ENCODE measurements at places on chromosomes 12 and 14. TPM values are rescaled to one million over a fixed set of nuclear protein-coding genes. Genes with fewer than 3 reads are reported as not detected.
A peak's percentile ranks its signal among the peaks of the same experiment; 100 is the strongest.

- no peak overlapping the region for H3K27ac ChIP-seq
- peaks cover 18% of the 10 kb centered on the region for H3K4me1 ChIP-seq
- no peaks in the 10 kb centered on the region for H3K27me3 ChIP-seq
- H3K36me3 ChIP-seq: no peaks in the 10 kb centered on the region
- DNase-seq: no peak
Measured at GRCh38 chr14:99769799-99770198, 23.4 kb upstream of the EML1 start.

DNA sequence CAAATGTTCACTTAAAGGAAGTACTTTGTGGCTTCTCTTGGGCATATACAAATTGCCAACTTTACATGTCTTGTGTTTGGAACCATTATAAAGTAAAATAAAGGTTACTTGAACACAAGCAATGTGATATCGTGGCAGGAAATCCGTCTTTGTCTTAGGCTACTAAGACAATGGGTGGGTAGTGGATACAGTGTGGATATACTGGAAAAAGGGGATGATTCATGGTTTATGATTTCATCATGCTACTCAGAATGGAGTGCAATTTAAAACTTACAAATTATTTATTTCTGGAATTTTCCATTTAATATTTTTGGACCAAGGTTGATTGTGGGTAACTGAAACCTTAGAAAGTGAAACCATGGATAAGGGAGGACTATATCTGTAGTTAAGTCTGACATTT is 48.4 kb downstream of the MYRFL start:
- no peaks in the 10 kb centered on the region for H3K4me1 ChIP-seq
- no peak overlapping the region for H3K27ac ChIP-seq
- no peaks in the 10 kb centered on the region for H3K27me3 ChIP-seq
- peak; percentile 30 for DNase-seq
- no peak overlapping the region for H3K4me3 ChIP-seq

- H3K36me3 ChIP-seq: no peaks in the 10 kb centered on the region
- peak; percentile 23 for DNase-seq
- peaks cover 34% of the 10 kb centered on the region for H3K4me1 ChIP-seq
- peak within 1 kb of the TSS; percentile 65 for H3K4me3 ChIP-seq
Measured at GRCh38 chr12:5432011-5432400, at the start of gene NTF3. NTF3 (plus strand) TSS chr12:5432108; CDS start chr12:5432325, 217 bp downstream.

DNA sequence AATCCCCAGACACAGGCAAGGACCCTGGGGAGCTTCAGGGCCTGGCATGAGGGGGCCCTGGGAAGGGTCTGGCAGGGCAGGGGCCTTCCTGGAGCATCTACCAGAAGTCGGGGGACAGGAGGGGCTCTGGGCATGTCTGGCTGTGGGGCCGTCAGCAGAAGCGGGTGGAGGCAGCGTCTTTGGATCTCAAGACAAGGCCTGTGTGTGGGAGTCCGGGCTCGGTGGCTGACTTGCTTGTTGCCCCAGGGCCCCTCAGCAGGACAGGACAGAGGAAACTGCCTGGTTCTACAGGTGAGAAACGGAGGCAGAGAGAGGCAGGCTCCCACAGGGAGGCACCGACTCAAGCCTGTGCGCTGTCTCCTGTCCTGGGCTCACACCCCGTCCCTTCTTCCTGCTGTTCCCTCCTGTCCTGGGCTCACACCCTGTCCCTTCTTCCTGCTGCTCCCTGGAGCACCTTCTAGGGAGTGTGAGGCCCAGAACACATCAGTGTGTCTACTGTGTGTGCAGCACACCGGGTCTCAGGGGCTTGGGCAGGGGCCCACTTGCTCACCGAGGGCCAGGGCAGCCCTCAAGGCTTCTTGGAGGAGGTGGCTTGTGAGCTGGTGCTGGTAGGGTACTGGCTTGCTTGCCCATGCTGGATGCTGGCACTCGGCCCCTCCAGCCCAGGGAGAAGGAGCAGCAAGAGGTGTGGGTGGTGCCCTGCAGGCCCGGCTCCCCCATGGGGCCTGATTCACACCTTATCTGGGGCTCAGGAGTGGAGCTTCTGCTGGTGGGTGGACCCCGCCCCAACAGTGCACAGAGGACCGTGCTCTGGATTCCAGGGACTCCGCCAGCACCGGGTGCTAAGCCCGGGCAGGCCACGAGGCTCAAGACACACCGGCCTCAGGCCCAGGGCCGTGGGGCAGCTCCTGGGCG is 14.9 kb downstream of the ASPG start:
- no peak for DNase-seq
- H3K27me3 ChIP-seq: no peaks in the 10 kb centered on the region
- H3K36me3 ChIP-seq: no peaks in the 10 kb centered on the region
- no peaks in the 10 kb centered on the region for H3K4me1 ChIP-seq

DNA sequence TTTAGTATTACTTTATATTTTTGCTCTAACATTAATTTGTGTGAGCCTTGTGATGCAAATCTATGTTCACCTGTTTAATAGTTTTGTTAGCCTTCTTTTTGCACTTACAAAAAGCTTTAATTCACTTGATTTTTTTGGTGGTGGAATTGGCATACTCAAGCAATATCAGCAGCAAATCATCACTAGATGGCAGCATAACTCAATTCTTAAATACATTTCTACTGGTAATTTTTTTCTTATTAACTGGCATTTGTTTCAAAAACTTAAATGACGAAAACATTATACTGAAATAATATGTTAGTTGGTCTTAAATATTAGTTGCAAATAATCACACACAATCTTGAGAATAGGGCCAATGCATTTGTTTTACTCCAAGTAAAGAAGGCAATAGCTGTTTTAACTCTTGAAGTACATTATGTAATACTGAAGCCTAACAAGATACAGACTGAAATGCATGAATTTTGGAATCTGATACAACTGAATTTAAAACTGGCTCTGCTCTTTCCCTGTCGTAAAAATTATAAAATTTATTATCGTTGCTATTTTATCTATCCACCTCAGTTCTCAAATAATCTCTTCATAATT is 151.5 kb downstream of the ATXN7L3B start:
- H3K4me1 ChIP-seq: no peaks in the 10 kb centered on the region
- no peak overlapping the region for H3K4me3 ChIP-seq
- H3K27me3 ChIP-seq: no peaks in the 10 kb centered on the region
- no peaks in the 10 kb centered on the region for H3K36me3 ChIP-seq
- DNase-seq: peak; percentile 38

DNA sequence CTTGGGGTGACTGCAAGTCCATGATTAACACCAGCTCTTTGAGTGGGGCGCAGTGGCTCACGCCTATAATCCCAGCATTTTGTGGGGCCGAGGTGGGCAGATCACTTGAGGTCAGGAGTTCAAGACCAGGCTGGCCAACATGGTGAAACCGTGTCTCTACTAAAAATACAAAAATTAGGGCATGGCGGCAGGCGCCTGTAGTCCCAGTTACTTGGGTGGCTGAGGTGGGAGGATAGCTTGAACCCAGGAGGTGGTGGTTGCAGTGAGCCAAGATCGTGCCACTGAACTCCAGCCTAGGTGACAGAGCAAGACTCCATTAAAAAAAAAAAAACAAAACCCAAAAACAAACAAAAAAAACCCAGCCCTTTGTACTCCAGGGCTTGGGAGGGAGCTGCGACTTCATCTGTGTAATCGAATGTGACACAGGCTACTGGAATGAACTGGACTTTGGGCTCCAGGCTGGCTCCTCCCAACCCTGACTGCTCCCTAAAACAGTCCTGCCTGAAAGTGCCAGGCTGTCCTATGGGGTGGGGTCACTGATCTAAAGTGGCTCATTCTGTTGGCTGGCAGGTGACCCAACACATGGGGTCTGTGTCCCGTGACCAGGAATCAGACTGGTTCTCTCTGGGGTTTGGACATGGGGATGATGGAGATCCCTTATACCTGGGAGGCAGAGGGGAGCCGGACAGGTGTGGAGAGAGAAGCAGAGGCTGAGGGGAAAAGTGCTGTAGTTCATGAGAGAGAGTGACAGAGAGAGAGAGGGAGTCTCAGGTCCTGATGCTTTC is 9.3 kb upstream of the C12orf43 start:
- no peak overlapping the region for H3K4me3 ChIP-seq
- no peak for DNase-seq
- no peaks in the 10 kb centered on the region for H3K36me3 ChIP-seq
- H3K27ac ChIP-seq: no peak overlapping the region
- H3K4me1 ChIP-seq: no peaks in the 10 kb centered on the region

DNA sequence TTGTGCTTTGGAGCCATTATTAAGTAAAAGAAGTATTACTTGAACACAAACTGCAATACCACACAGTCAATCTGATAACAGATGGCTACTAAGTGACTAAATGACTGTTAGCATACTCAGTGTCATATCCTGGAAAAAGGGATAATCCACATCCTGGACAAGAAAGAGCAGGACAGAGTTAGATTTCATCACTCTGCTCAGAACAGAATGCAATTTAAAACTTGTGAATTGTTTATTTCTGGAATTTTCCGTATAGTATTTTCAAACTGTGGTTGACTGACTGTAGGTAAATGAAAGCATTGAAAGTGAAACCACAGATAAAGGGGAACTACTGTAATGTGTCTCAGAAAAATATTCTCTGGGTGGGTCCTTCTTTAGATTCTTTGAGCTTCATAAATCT is 458.8 kb downstream of the TMEM117 start:
- no peaks in the 10 kb centered on the region for H3K27me3 ChIP-seq
- no peak for DNase-seq
- no peak overlapping the region for H3K27ac ChIP-seq
- H3K4me1 ChIP-seq: no peaks in the 10 kb centered on the region
- H3K4me3 ChIP-seq: no peak overlapping the region
- H3K36me3 ChIP-seq: no peaks in the 10 kb centered on the region

DNA sequence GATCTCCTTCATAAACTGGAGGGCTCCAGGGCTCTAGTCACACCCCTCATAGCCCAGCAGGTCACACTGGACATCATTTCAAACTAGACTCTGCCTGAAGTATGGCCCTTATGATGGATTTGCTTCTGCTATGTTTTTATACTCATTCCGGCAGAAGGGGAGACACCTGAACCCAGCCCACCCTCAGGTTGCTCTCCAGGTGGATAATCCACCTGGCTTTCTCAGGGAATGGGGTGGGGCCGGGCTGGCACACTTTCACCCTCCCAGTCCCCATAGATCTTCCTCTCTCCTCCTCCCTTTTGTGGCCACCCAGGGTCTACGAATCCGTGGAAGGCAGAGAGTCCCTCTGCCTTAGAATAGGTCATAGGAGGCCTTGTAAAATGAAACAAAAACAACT is 9.8 kb upstream of the KRT73 start:
- H3K27me3 ChIP-seq: peaks cover 23% of the 10 kb centered on the region
- H3K4me3 ChIP-seq: no peak overlapping the region
- no peaks in the 10 kb centered on the region for H3K4me1 ChIP-seq
- no peaks in the 10 kb centered on the region for H3K36me3 ChIP-seq
- H3K27ac ChIP-seq: no peak overlapping the region

- H3K4me3 ChIP-seq: no peak overlapping the region
- H3K36me3 ChIP-seq: no peaks in the 10 kb centered on the region
- no peaks in the 10 kb centered on the region for H3K27me3 ChIP-seq
- H3K27ac ChIP-seq: no peak overlapping the region
- no peaks in the 10 kb centered on the region for H3K4me1 ChIP-seq
Measured at GRCh38 chr12:100481021-100481420, 7.4 kb downstream of the NR1H4 start.

DNA sequence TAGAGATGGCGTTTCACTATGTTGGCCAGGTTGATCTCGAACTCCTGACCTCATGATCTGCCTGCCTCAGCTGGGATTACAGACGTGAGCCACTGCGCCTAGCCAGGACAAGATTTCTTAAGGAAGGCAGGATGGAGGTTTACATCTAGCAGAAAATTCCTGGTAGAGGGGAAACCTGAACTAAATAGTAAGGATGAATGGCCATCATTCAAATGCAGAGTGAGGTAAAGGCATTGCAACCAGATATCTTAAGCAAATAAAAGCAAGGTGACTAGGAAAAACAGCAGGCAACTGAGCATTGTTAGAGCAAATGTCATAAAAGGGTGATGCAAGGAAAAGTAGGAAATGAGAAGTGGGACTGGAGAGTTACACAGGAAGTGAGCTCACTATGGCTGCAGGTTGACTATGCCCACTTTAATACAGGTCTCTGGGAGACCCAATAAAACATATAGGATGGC is 133.0 kb downstream of the SOX5 start:
- H3K4me1 ChIP-seq: no peaks in the 10 kb centered on the region
- H3K27me3 ChIP-seq: no peaks in the 10 kb centered on the region
- DNase-seq: no peak
- H3K4me3 ChIP-seq: no peak overlapping the region

- DNase-seq: no peak
- H3K27me3 ChIP-seq: no peaks in the 10 kb centered on the region
- peaks cover 6% of the 10 kb centered on the region for H3K36me3 ChIP-seq
Measured at GRCh38 chr14:75441728-75442127, 13.9 kb downstream of the JDP2 start.

GRCh38 chr12:113659015-113659414 is 187.3 kb upstream of the LHX5 start:
- H3K4me3 ChIP-seq: no peak overlapping the region
- H3K36me3 ChIP-seq: no peaks in the 10 kb centered on the region
- H3K27me3 ChIP-seq: peaks cover 5% of the 10 kb centered on the region
- no peak overlapping the region for H3K27ac ChIP-seq
- no peak for DNase-seq

DNA sequence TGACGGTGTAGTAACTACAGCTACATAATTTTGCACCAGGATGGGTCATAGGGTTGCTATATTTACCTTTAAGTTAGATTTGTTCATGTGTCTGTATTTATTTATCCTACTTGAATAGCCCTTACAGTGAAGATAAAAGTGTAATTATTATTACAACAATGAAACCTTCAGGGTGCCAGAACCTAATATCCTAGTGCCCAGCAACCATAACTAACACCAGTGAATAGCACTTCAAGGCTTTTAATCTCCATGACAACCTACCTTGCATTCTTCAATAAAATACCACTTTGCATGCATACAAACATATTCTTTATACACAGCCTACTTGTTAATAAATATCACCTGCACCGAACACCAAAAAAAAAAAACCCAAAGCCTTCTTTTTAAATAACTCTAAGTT is 58.7 kb upstream of the G2E3 start:
- DNase-seq: no peak
- H3K27ac ChIP-seq: no peak overlapping the region
- H3K27me3 ChIP-seq: no peaks in the 10 kb centered on the region
- H3K36me3 ChIP-seq: no peaks in the 10 kb centered on the region

GRCh38 chr12:112314981-112315380 is 67.2 kb downstream of the HECTD4 start:
- no peak overlapping the region for H3K4me3 ChIP-seq
- no peak overlapping the region for H3K27ac ChIP-seq
- no peaks in the 10 kb centered on the region for H3K27me3 ChIP-seq
- no peaks in the 10 kb centered on the region for H3K36me3 ChIP-seq

- no peaks in the 10 kb centered on the region for H3K27me3 ChIP-seq
- H3K4me1 ChIP-seq: no peaks in the 10 kb centered on the region
- H3K36me3 ChIP-seq: no peaks in the 10 kb centered on the region
- no peak overlapping the region for H3K4me3 ChIP-seq
- DNase-seq: peak; percentile 21
- no peak overlapping the region for H3K27ac ChIP-seq
Measured at GRCh38 chr12:120276734-120277133, 11.2 kb upstream of the PXN start.

Gene STXBP6
- total RNA-seq: 27.1 TPM

Gene BIN2
- total RNA-seq: not detected

Gene A2ML1
- total RNA-seq: not detected

Gene PIWIL1
- not detected for total RNA-seq

Gene IFNG-AS1
- total RNA-seq: not detected

Gene AMDHD1
- total RNA-seq: 0.52 TPM

Gene VWF
- 0.23 TPM for total RNA-seq

Gene AICDA
- not detected for total RNA-seq

All from astrocyte (in vitro differentiated cells and primary cell).